Esophagus muscularis mucosa (tissue), 4 donors: ENCODE measurements at places on chromosomes 2 and 18. TPM values are rescaled to one million over a fixed set of nuclear protein-coding genes. Genes with fewer than 3 reads are reported as not detected.

Gene C2orf81
- 4.6 TPM for total RNA-seq

Gene FBXO48
- total RNA-seq = 0.33 TPM

Gene KCNE4
- 14.8 TPM for total RNA-seq

Gene PSMA8
- total RNA-seq = not detected

- DNase-seq = no peak
Observed at GRCh38 chr2:18456026-18456425, 104.4 kb downstream of the RDH14 start.

Gene GALR1
- 0.06 TPM for total RNA-seq

- peak; percentile 90 for DNase-seq
Observed at GRCh38 chr18:73891572-73892421, 255.8 kb downstream of the FBXO15 start.

DNA sequence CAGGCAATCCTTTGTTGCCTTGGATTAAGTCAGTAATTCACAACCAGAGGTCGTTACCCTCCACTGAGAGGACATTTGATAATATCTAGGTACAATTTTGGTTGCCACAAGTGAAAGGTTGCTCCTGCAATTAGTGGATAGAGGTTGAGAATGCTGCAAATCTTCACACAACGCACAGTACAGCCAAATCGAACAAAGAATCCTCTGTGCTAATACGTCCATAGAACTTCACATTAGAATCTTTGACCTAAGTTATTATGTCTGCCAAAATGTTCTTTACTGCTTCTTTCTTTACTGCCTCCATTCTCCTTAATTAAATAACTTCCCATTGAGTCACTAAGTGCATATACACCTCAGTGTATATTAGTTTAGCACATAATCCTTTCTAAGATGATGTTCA, 879.5 kb downstream of the TRIB2 start:
- no peak for DNase-seq

- no peak for DNase-seq
Observed at GRCh38 chr2:150944315-150944714, 317.3 kb downstream of the RBM43 start.

Gene CIB4
- not detected for total RNA-seq

DNA sequence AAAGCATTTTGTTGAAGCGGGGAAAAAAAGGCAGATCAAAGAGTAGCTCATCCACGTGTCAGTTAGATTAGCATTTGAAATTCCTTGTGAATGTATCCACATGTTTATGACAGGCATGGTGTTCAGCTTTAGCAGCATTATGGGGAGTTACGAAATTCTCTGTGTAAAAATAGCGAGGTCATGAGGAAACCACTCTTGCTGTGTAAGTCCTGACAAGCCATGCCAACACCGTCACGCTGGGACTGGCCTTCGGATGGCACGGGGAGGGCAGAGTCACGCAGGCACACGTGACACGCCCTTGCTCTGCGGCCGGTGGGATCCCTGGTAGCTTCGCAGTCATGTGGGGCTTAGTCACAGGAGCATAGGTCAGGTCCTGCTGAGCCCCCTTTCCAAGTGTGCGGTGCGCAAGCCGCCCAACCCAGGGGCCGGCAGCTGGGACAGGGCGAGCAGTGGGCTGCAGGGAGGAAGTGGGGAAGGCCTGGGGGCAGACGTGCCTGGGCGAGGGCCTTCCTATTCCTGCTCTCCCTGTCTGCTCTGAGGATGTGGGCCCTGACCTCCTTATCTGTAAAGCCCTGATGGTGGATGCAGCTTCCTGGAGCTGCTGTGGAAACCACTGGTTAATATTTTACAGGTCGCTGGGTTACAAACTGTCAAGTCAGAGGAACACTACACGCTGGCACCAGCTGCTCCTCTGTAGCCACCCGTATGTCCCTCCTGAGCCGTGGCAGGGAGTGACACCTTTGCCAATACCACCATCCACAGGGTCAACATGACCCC, 18.0 kb downstream of the MBP start:
- DNase-seq = no peak

Gene ZBTB7C
- total RNA-seq = 6.3 TPM
